Activated T-helper 1 cell treated with anti-CD3 and anti-CD28 coated beads, Interleukin-2, amount 50 U/mL, for 16 hours (primary cell): ENCODE measurements at places on chromosomes 5 and 9.

DNA sequence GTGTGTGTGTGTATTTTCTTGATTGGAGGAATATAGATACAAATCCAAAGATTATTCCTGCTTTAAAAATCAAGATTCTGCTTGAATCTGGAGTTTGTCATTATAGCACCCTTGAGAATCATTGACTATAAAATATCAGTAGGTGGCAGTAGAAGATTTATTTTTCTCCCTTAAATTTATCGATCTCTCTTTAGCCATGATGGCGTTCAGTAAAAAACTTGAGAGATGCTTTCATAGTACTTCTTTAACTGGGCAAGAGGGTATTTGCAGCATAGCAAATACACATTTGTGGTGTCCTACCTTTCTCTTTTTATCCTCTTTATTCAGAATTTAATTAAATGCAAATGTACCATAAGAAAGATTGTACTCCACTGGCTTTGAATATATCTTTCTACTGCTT, 307.7 kb downstream of the ADGRV1 start:
- no peak for DNase-seq

DNA sequence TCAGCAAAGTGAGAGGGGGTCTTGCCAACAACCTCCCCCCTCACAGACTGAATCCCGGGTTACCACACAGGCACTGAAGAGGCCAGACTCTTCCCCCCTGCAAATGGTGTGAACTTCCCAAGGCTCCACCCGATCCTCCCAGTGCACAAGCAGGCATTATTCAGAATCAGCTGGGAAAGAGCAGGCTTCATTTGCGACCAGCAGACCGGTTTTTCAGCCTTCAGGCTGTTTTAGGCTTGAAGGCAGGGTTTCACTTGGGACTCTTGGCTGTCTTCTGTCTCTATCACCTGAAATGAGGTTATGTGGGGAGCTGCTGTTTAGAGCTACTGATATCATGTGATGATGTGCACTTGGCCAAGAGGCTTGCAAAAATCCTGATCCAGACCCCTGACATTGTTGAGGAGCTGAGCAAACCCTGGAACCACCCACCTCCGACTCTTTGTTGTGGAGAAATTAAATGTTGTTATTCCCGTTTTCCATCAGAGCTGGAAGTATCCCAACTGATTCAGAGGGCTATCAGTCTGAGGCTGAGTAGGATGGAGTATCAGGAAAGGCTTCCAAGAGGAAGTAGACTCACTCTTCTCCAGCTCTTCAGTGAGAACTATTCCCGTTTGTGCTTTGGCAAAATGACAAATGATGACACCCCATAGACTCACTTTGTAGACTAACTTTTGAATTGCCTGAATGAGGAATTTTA, 63.3 kb upstream of the ZFR start:
- DNase-seq, result no peak

GRCh38 chr9:20378851-20379250, 243.4 kb downstream of the MLLT3 start:
- DNase-seq, result no peak

GRCh38 chr9:127968700-127969383, 11.9 kb downstream of the EEIG1 start:
- DNase-seq, result no peak

GRCh38 chr9:130526854-130527650, 52.3 kb upstream of the FUBP3 start:
- no peak for DNase-seq

DNA sequence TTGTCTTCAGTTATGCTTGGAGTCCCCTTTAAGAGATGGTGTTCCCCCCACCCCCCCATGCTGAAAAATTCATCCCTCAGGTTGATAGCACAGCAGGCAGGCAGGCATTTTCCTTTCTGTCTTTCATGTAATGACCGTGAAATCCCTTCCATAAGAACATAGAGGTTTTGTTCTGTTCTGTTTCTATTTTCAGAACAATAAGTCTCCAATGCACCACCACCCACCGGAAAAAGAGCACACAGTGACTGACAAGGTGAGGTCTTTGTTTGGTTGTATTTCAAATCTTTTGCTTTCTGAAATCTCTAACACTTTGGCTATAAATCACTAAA, 52.4 kb downstream of the DMRT2 start:
- DNase-seq, result no peak

- DNase-seq, result no peak
These were observed 227.7 kb downstream of the RFK start for GRCh38 chr9:76166526-76166925.

GRCh38 chr5:157282150-157282549, 16.2 kb downstream of the CYFIP2 start:
- no peak for DNase-seq

GRCh38 chr9:131608493-131609037, 63.2 kb downstream of the PRRT1B start:
- DNase-seq, result no peak

- no peak for DNase-seq
These were observed 110.0 kb downstream of the MTRR start for GRCh38 chr5:7978991-7979390.

GRCh38 chr5:61332358-61332749, 296 bp downstream of the ZSWIM6 start:
- peak; percentile 24 for DNase-seq

DNA sequence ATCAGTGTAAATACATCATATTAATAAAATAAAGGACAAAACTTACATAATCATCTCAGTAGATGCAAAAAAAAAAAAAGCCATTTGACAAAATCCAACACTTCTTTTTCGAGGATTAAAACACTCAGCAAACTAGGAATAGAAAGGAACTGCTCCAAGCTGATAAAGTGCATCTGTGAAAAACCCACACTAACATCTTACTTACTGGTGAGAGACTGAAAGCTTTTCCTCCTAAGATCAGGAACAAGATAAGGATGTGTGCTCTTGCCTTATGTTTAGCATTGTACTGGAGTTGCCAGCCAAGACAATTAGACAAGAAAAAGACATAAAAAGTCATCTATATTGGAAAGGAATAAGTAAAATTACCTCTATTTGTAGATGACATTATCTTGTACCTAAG, 120.2 kb upstream of the SAP30L start:
- DNase-seq, result no peak

- peak; percentile 18 for DNase-seq
These were observed 48.7 kb upstream of the PSD2 start for GRCh38 chr5:139746691-139747582.

DNA sequence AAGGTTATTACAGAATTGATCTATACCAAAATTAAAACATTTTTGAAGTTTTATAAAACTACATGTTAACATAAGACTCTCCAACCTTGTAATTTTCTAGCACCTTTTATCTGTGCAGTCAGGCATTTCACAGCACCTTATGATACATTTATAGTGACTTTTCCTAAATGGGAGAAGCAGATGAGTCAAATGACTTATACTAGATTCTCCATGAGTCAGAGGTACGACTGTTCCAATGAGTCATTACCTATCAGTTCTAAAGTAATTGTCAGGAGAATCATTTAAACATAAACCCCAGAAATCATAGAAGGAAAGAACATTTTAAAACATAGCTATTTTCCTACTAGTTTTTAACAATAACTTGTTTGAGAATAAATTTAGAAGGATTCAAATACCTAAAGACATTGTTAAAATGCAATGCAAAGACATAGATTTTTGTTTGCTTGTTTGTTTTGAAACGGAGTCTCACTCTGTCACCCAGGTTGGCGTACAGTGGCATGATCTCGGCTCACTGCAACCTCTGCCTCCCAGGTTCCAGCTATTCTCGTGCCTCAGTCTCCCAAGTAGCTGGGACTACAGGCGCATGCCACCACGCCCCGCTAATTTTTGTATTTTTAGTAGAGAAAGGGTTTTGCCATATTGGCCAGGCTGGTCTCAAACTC, 34.7 kb upstream of the DMXL1 start:
- no peak for DNase-seq

DNA sequence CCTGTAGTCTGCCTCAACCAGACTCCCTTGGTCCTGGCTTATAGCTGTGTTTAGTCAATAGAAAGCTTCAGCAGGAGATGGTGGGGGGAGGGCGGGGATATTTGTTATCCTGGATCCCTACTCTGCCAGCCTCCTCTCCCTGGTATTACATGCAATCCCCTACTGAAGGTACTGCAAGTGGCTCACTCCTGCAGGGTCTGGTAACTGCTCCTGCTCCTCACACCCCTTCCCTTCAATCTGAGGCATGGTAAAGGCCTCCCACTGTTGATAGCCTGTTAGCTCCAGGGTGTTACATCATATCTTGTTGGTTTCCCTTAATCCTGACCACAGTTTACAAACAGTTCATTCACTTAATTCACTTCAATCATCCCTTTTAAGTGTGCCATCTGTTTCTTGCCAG, 137.5 kb downstream of the AP3B1 start:
- no peak for DNase-seq

DNA sequence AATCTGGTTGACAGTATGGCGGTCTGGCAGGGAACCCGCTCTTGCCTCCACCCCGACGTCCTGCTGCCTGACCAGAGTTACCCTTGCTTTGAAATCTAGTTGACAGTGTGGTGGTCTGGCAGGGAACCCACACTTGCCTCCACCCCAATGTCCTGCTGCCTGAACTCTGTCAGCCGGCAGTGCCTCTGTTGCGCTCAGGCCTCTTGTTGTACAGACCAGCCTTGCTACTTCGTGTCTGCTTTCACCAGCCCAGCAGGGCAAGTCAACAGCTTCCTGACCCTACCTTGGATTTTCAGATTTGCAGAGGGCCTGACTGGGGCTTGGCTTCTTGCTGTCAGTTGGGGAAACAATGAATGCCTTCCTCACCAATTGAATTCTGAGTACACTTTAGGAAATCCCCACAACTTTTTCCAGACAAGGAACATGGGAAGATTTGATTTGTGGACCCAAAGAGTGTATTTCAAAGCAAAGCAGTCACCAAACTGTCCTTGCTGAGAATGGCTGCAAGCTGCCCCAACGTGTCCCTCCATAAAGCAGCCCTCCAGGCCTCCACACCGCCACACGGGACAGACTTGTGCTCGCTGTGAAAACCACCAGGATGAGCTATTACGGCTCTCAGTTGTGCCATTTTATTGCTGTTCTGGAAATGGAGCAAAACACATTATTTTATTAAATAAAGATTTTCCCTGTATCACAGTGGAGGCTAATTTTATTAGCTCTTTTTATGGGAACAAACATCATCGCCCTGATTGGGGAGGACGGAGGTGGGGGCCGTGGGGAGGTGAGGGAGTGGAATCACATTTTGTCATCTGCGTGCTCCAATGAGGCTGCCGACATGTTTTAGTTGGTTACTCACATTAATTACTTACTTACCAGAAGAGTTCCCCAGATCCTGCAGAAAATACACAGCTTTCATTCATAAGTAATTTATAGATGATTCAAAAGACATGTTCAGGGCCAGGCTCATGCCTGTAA, 189.3 kb downstream of the AOPEP start:
- DNase-seq, result no peak

DNA sequence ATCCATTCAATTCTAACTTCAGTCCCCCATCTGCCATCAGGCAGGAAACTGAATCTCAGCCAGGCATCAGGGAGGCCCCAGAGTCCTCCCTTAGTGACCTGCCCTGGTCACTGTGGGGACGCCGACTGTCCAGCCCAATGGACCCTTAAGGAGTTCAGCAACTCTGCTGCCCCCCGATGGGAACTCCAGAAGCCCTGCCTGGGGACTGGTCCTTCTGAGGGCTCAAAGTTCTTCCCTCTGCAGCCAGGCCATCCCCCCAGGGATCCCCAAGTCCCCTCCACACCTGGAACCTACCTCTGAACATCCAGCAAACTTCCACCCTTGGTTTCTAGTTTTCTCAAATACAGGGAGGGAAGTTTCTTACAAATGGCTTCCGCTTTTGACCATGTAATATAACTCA, 76.8 kb downstream of the UBE2QL1 start:
- no peak for DNase-seq

GRCh38 chr9:121281614-121282276, 13.8 kb downstream of the GSN start:
- DNase-seq, result no peak

GRCh38 chr5:177332031-177332895, 19.2 kb downstream of the LMAN2 start:
- DNase-seq, result no peak

DNA sequence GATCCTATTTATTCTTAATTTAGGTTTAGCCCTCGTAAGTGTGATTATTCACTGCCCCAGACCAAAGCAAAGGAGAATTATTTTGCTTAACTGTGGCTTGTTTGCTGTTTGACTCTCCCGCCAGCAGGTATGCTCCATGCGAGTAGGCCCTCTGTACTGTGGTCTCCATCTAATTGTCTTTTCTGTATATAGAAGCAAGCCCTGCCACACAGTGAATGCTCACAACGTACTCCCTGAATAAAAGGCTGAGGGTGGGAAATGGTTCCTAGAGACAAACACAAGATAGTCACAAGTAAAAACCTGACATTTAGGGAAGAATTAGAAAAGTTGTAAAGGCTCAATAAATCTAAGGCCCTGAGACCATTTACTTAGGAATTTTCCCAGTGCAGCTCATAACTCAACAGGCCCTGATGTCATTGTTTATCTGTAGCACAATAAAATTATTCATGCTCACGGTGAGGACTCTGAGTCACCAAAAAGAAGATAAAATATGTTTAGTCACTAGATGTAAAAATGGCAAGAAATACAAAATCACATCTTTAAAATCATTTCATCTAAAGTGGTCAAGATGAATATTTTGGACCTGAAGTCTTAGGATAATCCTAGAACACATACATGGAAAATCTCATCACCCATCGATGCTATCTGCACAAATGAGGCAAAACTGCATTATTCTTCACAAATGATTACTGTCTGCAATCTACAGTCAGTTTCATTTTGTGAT, 473.2 kb downstream of the ENC1 start:
- no peak for DNase-seq

GRCh38 chr5:94857111-94857510, 238.6 kb downstream of the SLF1 start:
- DNase-seq, result no peak

- no peak for DNase-seq
These were observed 24.6 kb downstream of the KDM4C start for GRCh38 chr9:6782345-6782744.

- no peak for DNase-seq
These were observed 515.8 kb downstream of the KIF4B start for GRCh38 chr5:155529362-155529761.

DNA sequence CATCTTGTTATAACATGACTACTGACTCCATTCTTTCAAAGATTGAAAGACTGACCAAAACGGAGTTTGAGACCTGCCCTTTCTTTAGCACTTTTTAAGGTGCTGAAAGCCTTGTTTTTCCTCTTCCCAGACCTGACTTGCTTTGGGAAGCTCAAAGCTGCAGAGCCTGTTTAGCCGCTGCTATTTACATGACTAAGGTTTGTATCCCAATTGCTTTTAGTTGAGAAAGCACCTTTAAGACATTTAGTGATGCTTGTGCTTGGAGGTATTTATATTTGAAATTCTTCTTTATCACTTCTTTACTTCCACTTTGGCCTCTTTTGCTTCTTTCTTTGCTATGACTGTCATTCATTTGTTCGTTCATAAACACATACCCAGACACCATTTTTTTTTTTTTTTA, 182.6 kb upstream of the ELL2 start:
- DNase-seq, result no peak

DNA sequence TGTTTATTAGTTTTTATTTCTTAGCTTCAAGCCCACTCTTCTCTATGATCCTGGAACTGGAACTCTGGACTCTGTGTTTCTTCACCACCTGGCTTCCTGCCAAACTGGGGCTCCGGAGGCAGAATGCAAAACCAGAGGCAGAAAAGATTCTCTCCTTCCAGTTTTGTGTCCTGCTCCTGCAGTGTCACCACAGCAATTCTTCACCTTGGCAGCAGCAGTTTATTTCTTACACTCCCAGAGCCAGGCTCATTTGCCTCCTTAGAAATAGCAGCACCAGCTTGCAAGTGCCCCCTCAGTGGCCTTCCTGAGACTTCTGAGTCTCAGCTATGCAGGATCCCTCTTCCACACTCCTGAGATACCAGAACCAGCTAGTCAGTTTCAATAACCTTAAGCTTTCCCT, 26.7 kb upstream of the CAMK4 start:
- DNase-seq, result no peak
